ENCODE measurements at places on chromosomes 4 and X.

GRCh38 chrX:142711796-142712290 is 313.9 kb upstream of the SPANXN4 start:
- DNase-seq = no peak

DNA sequence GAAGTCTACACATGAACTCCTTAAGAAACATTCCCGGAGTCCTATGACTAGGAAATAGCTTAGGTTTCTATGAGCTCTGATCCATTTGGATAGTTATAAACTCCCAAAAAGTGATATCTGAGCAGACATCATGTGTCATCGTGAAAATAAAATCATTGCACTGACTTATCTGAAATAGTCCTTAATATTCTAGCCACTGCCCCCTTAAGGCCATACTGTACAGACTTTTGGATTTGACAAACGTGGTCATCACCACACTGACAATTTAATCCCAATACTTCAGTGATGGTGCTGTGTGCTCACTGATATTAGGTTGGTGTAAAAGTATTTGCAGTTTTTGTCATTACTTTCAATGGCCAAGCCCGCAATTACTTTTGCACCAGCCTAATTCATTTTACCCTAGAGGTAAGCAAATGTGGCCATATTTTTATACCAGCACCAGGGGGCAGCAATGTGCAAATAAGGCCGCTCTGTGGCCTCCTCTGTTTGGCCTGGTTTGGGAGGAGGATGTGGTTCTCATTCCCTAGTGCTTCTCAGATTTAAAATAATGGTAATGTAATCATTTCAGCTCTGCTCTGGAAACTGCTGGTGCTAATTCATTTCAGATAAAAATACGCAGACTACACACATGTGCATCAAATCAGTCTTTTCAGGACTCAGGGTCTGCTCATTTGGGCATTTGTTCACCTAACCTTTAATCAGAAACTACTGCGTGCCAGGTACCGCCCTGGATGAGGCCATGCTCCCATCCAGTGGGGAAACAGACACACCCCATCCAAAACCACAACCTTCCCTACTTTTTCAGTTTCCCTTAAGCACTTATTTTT is 196.4 kb upstream of the C1QTNF7 start:
- DNase-seq = peak; percentile 71

DNA sequence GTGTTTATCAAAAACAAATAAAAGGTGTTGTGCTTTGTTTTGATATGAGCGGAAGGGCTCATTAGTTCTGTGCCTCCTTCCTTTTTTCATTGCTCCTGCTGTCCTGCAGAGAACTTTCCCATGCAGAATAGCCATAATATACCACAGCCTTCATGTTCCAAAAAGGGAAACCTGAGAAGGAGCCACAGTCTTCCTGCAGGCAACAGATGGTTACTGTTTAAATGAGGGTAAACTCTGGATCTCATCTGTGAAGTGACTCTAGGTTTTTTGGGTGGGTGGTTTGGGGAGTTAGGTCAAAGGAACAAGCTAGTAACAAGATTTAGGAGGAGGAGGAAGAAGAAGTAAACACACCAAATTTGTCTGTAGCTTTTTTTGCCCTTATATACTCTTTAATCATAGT is 131.8 kb downstream of the BMPR1B start:
- DNase-seq = no peak

DNA sequence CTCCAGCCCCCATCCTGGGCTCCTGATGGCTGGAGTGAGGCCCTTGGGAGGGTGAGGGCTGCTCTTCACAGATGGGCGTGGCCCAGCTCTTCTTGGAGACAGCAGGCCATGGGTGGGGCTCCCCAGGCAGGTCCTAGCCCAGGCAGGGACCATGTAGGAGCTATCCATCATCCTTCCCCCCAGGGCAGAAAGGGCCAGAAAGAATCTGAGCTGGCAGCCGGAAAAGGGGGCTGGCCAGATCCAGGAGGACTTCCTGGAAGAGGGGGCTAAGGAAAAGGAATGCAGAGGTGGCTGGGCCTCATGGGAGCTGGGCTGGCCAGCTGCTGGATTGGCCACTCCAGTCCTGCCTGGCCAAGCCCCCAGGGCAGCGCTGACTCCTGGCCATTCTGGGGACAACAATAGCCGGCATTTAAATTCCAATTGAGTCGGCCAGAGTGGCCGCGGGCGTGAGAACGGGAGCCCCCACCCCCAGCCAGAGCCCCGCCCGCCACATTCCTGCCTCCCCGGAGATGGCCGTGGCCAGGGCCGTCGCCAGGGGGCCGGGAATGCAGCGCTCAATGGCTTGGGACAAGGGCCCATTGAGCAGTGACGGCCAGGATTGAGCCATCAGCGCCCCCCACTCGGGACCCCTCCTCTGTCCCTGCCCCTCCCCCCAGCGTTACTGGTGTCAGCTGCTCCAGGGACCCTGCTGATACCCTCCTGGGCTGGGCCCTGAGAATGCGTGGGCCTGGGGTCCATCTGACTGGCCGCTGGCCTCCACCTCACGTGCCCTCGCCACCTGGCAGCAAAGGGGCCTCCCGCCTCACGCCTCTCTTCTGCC is 15.1 kb upstream of the FGFR3 start:
- no peak for DNase-seq

GRCh38 chr4:52627876-52628275 is 31.2 kb downstream of the USP46 start:
- no peak for DNase-seq

- no peak for DNase-seq
Measured at GRCh38 chrX:99301990-99302389, 1108.1 kb downstream of the PCDH19 start.

Measured in stimulated activated CD4-positive, alpha-beta T cell treated with anti-CD3 and anti-CD28 coated beads, Interleukin-12 subunit alpha, Interleukin-12 subunit beta, amount 100 ng/mL, for 24 hours (primary cell).